HL-60 (cell line): ENCODE measurements at places on chromosomes 13 and 19.
A peak's percentile ranks its signal among the peaks of the same experiment; 100 is the strongest.

DNA sequence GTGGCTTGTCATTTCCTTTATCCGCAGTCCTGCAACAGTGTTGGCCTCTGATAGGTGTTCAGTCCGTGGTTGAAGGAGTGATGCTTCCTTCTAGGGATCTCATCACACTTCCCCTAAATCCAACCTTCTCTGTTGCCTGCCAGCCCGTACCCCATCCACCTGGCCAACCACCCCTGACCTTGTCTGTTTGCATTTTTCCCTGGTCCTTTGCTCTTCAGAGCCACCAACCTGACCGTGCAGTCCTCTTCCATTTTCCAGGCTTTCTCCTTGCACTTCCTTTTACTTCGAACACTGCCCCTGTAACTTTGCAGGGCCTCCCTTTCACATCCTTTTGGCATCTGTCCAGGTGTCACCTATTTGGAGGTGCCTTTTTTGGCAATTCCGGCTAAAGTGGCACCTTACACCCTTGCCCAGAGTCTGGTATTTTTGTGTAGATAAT, 696 bp downstream of the ZNF460 start:
- DNase-seq: peak; percentile 50

- DNase-seq: no peak
These were observed 45.8 kb downstream of the SLC7A9 start for GRCh38 chr19:32823747-32824102.

GRCh38 chr13:20101467-20102316, 59.2 kb downstream of the GJA3 start:
- DNase-seq: no peak

DNA sequence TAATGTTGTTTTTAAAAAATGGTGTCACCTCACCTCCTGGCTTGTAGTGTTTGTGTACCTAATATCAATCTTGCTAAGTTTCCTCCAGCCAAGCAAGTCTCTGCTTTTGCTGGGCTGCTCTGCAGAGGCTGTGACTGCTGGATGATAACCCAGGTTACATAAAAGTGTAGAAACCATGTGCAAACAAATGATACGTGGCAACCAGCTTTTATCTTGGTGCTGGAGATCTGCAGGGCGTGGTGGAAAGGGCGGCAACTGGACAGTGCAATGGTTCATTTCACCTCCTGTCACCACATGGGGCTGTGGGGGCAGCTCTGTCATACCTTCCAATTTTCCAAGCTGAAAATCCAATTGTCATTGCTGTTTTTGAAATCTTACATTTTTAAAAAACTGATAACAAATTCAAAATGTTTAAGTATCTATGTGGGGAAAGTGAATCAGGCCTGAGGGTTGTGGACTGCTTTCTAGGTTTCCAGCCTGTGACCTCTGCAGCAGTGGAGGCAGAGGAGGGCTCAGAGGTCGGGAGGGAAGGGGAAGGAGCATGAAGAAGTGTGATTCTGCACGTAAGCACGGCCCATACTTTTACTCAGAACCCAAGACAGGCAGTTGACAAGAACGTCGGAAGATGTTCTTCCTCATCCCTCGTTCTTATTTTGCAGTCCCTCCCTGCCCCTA, 9.7 kb downstream of the GPR42 start:
- DNase-seq: no peak

GRCh38 chr19:43759515-43759914, 4.8 kb upstream of the SMG9 start:
- DNase-seq: no peak

DNA sequence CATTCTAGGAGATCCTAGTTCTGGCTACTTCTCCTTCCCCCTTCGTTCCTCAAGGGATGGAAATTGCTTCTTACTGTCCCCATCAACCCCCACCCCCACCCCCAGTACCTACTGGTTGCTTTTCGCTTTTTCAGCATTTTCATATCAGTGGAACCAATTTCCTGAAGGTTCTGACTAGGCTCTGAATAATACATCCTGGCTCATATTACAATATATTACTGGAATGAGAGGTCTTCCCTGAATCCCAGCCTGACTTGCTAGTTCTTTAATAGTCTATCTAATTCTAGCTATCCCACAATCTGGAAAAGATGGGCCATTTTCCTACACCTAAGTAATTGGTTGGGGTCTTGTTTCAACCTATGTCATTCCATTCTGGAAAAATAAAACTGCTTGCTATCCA, 207.4 kb downstream of the COG6 start:
- DNase-seq: no peak

GRCh38 chr19:44003461-44004009, 778 bp downstream of the ZNF230 start:
- peak; percentile 29 for DNase-seq

GRCh38 chr13:109665781-109666249, 120.6 kb downstream of the IRS2 start:
- DNase-seq: no peak

DNA sequence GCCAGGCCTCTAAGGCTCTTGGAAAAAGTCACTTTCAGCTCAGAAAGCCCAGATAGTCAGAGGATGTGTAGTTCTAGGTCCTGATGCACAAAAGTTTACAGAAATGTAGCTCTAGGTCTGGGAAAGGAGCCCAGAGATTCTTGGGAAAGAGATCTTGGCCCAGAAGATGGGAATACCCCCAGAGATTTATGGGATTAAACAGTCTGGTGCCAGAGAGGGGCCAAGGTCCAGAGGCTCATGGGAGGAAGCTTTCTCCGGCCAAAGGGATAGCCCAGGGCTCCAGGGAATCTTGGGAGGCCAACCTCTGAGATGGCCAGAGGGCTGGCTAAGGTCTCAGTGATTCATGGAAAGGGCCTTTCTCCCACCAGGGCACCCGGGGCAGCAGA, 15.2 kb downstream of the BCAT2 start:
- DNase-seq: no peak

GRCh38 chr13:111037927-111038326, 77.2 kb upstream of the ARHGEF7 start:
- no peak for DNase-seq

DNA sequence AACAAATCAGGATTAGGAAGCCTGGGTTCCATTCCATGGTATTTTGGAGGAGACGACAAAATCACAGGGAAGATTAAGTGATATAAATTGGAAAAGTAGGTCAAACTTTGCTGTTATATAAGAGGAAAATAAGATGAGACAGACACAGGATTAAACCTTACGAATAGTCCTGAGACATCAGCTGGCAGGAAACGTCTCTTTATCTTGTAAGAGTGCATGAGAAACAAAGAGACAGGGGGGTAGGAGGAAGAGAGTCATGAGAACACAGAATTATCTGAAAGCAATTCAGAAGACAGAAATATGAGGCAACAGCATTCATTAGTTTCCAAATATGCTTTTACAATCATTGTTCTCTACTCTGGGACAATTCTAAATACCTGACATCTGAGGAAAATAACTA, 310.6 kb upstream of the MIR17HG start:
- no peak for DNase-seq

GRCh38 chr13:94286581-94286980, 192.9 kb downstream of the DCT start:
- DNase-seq: no peak

DNA sequence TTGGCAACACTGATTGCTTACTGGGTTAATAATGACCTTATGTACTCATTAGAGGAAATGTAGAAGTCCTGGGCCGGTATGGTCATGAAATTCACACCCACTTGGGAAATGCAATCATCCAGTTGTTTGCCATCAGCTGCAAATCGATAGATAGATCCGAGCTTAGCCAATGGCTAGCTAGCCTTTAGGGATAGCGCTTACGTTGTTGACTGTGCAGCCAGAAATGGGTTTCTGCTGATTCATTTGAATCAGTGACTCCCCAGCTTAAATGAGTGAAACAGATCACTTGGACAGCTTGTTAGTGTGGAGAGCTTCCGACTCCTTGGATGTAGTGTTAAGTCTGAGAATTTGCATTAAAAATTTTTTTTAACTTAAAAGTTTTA, 11.8 kb downstream of the IL17D start:
- DNase-seq: no peak

DNA sequence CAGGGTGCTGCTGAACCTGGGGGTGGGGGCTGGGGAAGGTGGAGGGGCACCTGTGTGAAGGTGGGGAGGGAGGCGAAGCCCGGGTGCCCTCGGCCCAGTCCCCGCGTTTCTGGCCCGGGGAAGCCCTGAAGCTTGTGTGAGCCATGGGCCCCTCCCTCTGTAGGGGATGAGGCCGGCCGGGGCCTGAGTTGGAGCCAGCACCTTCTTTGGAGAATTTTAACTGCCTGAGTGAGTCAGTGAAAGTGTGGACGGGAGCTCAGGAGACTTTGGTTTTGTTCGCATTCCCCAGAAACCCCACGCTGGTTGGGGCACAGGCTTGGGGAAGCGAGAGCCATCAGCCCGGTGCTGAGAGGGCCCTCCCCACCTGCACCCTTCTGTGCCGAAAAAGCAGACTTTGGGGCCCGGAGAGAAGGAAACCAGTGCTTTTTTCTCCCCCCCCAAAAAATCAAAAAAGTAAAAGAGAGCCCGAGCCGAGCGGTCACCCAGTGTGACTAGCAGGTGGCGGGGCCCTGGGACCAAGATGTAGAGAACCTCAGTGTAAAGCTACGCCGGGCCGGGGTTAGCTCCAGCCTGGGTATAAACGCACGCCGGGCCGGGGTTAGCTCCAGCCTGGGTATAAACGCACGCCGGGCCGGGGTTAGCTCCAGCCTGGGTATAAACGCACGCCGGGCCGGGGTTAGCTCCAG, 45.1 kb downstream of the TMEM255B start:
- DNase-seq: no peak

DNA sequence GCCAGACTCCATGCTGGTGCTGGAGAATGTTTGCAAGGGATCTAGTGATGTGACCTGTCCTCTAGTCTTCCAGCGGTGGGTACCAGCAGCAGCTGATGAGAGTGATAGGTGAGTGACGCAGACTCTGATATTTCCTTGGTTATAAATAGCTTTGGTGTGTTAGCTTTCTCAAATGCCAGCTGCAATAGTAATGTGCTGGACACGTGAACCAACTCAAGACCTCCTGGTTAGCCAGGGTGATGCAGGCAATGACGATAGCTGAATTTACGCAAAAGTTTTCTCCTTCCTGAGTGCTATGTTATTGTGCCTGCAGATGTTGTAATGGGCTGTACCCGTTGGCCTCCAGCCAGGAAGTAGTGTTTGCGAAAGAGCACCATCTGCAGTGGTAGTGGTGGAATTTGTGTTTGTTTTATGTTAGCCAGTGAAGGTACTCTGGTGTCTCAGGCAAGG, 129.5 kb downstream of the CYSLTR2 start:
- DNase-seq: peak; percentile 98

- DNase-seq: no peak
These were observed 69.6 kb downstream of the STK24 start for GRCh38 chr13:98507282-98507797.

DNA sequence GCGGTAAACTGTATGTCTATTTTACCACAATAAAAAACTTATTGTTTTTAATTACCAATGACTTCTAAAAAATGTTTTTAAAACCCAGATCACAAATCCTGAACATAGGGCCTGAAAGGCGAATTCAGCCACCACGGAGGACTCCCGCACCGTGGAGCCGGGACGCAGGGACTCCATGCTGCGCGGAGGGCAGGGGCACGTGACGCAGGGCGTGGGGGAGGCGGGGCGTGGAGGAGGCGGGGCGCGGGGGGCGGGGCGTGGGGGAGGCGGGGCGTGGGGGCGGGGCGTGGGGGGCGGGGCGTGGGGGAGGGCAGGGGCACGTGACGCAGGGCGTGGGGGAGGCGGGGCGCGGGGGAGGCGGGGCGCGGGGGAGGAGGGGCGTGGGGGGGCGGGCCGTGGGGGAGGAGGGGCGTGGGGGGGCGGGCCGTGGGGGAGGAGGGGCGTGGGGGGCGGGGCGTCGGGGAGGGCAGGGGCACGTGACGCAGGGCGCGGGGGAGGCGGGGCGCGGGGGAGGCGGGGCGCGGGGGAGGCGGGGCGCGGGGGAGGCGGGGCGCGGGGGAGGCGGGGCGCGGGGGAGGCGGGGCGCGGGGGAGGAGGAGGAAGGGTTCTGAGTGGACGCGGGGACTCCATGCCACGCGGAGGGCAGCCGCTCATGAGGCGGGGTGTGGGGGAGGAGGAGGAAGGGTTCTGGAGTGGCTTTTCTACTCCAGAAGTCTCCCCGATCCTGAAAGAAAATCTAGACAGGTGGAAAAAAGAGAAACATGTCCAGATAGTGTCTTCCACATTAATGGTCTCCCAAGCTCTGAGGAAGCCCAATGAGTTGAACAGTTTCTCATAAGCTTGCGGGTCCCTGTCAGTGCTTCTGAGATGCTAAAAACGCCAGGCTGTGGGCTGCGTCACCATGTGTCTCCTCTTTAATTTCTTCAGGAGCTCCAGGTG, 4.4 kb upstream of the PROZ start:
- DNase-seq: peak; percentile 50

DNA sequence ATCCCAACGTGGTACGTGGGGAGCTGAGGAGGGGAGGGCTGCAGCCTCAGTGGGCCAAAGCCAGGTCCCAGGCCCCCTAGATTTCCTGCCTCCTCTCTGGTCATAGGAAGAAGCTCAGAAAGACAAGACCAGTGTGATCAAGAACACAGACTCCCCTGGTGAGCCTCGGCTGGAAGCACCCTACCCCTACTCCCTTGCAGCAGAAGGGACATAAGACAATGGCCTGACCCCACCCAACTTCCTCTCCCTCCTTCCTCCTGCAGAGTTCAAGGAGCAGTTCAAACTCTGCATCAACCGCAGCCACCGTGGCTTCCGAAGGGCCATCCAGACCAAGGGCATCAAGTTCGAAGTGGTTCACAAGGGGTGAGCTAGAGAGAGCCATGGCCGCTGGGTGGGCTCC, 11.5 kb downstream of the PODNL1 start:
- peak; percentile 14 for DNase-seq

- no peak for DNase-seq
These were observed 91.8 kb upstream of the TSC22D1 start for GRCh38 chr13:44667943-44668342.

GRCh38 chr13:75796825-75797224, 160.7 kb downstream of the LMO7 start:
- no peak for DNase-seq

DNA sequence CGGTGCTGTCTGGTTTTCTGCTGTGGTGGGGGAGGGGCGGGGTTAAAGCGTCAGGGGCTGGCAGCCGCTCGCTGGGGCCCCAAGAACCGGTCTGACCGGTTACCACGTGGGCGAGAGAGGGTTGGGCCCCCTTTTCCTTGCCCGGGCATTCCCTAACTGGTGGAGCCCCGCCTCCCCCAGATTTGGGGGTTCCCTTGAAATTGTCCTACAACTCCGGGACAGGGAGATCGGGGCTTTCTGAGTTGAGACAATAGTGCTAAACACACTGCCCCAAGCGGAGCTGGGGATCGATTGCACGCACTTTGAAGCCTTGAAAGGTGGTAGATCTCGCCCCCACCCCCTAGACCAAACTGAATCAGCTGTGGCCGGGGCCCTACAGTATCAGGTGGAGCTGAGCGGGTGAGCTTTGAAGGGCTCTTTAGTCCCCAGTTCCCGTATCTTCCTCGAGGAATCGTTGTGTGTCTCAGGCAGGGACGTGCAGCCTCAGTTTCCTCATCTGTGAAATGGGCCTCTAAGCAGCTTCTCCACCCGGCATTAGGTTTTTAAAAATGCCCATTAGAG, 4.8 kb downstream of the IER2 start:
- DNase-seq: peak; percentile 58

GRCh38 chr13:21632196-21632595, 28.2 kb upstream of the MICU2 start:
- no peak for DNase-seq
